ENCODE measurements at places on chromosomes 11 and 22.

DNA sequence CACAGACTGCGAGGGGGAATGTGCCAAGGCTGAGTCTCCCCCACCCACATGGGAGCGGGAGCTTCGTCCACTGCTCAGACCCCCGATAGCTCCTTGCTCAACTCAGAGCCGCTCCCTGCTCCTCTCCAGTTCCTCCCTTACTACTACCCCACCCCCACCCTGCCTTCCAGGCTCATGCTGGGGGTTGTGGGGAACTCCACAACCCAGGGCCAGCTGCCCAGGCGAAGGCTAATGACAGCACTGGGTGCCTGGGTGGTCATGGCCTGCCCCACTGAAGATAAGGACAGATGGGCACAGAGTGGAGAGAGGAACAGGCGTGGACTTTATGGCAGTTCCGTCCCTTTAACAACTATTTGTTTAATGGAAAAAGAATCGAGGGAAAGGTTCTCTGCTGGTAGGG is 73.7 kb downstream of the PDE2A start:
- no peak for DNase-seq

DNA sequence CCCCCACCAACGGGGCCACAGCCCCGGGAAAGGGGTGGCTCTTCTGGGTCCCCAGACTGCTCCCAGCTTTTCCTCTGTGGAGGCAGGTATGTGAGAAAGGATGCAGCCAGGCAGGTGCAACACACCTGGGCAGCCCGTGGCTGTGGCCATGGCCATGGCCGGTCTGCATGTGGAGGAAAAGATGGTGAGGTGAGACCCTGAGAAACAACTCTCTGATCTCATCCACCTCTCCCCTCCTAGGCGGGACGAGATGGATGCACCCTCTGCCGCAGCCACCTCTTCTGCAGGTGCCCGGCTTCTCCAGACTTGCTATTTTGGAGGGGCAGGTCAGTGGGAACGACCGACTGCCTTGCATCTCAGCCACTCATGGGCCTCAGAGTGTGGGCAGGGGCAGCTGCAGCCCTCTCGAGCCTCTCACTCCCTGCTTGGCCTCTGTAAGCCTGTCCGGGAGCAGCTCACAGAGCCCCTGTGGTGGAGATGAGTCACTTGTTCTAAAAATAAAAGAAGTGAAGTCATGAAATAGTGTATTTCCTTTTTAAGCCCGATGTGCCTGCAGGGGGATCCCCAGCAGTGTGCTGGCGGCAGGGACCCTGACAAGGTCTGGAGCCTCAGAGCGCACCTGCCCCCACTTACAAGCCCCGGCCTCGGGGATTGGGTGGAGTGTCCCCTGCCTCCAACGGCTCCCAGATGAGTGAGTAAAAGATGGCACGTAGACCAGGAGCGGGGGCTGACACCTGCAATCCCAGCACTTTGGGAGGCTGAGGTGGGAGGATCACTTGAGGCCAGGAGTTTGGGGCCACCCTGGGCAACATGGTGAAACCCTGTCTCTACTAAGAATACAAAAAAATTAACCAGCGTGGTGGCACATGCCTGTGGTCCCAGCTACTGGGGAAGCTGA is 10.7 kb downstream of the SMIM38 start:
- DNase-seq, result peak; percentile 73

DNA sequence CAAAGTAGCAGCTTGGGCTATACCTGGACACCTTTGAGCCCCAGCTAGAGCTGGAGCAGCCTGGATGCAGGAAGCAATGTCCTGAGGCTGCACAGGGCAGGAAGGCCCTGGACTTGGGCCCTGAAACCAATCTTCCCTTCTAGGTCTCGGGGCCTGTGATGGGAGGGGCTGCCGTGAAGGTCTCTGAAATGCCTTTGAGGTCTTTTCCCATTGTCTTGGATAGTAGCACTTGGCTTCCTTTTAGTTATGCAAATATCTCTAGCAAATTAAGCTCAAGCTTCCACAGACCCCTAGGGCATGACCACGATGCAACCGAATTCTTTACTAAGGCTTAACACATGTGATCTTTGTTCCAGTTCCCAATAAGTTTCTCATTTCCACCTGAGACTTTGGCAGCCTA is 40.0 kb downstream of the LINC01488 start:
- no peak for DNase-seq

- DNase-seq, result no peak
Measured at GRCh38 chr11:7609015-7609414, 64.3 kb downstream of the CYB5R2 start.

DNA sequence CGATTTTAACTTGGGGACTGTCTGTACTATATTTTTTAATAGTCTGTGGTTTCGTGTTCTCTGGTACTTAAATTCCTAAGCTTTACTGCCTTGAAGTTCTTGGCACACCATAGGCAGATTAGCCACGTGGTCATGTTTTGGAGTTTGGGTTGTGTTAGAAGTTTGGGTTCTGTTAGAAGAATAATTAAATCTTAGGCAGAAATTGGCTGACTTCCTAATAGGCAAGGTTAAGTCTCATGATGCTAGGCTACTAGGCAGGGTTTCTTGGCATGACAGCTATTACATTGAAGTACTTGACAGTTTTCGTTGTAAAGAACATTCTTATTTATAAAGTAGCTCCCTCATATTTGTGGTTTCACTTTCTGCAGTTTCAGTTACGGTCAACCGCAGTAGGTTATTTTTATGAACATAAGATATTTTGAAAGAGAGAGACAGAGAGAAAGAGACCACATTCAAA is 30.0 kb upstream of the MMP7 start:
- peak; percentile 38 for DNase-seq

GRCh38 chr11:14105446-14105845 is 142.9 kb downstream of the SPON1 start:
- no peak for DNase-seq

- DNase-seq, result no peak
Measured at GRCh38 chr22:36902143-36902926, 11.1 kb upstream of the CSF2RB start.

DNA sequence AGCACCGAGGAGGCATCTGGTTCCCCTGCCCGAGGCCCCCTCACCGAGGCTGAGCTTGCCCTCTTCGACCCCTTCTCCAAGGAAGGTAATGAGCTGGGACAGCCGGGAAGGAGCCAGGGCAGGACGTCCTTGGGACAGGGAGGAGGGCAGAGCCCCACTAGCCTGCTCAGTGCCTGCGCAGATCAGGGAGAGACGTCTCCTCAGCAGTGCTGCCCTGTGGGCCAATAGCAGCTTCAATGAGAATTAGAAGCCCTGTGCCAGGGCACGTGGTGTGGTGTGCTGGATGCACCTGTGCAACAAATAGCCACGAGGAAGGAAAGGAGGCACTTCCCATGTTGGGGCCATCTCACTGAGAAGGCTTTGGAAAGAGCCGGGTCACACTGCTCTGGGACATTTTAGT is 5.4 kb upstream of the SAC3D1 start:
- no peak for DNase-seq

DNA sequence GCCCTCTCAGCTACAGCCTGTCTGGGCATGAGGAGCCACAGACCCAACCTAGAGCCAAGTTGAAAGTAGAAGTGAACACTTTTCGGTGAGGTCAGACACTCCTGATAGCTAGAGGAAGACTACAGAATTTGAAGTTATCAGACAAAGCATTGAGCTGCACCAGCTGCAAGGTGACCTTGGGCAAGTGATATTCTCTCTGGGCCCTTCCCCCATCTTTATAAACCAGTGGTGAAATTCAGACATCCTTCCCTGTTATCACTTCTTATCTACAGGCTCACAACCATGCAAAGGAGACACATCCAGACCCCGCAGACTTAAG is 8.0 kb upstream of the PMM1 start:
- no peak for DNase-seq

DNA sequence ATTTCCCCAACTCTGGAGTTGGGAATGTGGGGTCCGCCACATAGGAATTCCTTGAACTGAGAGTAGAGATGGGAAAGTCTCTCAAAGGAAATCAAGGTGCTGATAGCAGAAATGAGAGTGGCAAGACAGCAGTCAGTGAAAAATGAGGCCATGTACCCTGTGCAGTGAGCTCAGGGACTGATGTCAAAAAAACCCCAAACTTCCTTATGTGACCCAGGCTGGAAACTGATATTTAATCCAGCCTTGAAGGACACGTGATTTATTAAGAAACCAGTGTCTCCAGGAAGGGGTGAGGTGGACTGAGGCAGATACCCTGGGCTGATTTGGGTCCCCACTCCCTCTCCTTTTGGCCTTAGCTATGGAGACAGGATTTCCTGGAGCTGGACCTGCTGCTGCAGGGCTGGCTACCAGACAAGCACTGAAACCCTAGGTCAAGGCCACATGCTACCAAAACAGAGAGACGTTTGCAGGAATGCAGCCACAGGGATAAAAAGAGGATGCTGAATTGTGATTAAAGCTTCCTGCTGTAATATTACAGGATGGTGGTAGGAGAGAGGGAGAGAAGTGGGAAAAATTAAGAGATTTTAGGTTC is 25.3 kb upstream of the FCHSD2 start:
- DNase-seq, result no peak

DNA sequence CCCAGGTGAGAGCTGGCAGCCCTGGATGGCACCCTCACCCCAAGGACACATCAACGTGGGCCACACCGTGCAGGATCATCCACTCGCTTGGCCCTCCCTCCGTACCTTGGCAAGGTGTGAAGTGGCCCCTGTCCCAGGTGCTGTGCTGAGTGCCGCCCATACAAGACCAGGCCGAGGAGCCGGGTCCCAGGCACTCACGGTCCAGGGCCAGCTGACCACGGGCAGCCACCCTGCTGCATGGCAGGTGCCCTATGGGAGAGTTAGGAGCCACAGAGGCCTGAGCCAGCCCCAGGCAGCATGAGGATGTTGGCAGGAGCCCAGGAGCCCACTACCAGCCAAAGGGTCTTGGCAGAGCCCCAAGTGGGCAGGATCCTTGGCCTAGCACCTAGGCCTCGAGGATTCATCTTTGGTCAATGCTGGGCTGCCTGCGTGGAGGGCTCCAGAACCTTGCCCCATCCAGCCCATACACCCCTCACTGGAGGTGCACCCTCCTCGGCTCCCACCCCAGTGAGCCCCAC is 19.6 kb downstream of the RTN4R start:
- no peak for DNase-seq

DNA sequence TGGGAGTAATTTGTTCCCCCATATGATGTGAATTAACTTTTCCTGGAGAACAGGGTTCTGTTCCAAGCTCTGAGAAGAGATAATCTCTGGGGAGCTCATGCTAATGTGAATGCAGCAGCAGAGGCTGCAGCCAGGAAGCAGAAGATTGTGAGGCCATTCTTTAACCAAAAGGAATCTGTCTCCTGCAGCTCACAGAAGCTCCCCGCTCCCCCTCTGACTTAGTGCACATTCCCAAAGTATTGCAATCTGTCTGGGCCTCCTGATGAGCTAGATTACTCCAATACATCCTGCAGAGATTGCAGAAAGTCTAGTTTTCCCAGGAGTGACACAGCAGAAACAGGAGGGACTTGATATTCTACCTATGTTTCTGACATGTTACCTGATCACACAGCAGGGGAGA is 420.6 kb upstream of the FAT3 start:
- DNase-seq, result no peak

DNA sequence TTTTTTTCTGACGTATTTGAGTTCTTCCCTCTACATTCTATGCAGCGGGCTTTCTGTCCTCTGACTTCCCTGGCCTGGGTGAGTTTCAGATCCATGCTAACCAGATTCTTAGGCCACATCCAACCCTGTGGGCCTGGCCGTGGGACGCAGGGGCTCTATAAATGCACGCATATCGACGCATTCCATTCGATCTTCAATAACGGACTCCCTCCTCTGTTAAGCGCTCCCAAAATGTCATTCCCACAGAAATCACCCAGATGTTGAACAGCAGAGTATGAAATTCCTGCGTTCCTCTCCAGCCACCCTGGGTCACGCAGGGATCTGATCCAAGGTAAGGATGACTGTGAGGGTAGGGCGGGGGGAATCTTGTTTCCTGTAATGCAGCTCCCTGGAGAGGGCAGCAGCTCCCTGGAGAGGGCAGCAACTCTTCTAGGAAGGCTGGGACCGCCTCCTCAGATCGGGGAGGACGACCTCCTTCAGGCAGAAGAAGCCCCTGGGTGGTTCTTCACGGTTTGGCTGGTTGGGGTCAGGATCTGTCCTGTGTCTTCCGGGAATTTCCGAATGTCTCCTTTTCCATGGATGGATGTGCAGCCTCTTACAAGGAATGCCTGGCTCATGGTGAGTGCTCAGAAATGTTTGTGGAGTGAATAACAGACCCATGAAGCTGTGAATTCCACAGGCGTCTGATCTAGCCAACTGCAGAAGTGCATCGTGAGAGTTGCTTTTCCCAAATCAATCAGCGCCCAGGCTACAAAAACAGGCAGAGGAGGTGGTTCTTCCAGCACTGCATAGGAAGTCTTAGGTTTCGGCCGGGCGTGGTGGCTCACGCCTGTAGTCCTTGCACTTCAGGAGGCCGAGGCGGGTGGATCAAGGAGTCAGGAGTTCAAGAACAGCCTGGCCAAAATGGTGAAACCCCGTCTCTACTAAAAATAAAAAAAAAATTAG is 12.2 kb downstream of the MRGPRD start:
- DNase-seq, result no peak

GRCh38 chr11:8707541-8708191 is 25.1 kb downstream of the RPL27A start:
- DNase-seq, result no peak

DNA sequence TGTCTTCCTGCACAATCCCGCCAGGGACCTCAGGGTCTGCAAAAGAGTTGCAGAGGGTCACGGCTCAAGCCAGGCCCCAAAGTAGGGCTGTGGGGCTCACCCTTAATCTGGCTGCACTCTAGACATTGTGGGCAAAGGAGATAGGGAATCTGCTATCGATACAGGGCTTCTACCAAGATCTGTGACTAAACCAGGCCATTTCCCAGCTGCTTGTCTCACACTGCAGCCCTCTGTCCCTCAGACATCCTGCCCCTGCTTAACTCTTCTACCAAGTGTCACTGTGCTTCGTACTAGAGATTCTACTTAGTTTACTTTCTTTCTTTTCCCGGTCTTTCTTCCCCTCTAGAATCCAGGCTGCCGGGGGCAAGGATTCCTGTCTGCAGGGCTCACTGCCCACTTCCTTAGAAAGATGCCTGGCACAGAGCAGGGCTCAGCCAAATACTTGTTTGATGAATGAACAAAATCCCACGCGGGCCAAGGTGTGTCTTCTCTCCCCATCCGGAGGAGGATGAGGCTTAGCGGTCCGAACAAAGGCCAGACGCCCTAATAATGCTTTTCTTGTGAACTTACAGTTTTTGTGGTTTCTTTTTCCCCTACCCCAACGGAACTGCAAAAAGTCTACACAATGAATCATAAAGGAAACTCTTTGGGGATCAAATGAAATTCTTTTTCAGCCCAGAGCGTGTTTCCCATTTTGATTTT is 61.3 kb upstream of the ANO1 start:
- DNase-seq, result peak; percentile 96

DNA sequence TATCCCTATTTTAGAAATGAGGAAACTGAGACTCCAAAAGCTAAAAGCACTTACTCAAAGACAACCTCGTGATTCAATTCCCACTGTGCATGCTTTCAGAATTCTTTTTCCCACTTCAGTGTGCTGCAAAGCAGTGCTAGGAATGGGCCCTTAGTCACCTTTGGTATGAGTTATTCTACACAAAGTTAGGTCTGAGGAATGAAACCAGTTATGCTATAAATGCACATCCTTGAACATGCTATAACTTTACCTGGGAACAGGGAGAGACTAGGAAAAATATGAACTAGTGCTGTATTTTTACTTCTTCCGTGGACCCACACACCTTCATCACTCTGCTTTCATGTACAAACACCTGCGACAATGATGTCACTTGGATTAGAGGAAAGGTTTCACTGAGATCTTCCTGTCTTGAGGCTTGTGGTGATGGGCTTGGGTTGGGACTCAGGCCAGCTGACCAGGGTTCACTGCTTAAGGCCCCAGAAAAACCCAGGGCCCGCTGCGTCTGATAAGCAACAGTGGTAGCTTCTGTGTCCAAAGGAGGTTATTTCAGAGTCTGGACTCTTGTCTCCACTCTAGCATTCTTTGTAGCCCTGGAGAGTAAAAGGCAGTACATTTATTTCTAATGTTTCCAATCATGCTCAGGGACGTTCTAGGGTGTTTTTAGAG is 81.6 kb downstream of the ZC3H12C start:
- no peak for DNase-seq

All from SW480 (cell line).